ENCODE measurements at places on chromosomes 2 and 18.

GRCh38 chr18:47166294-47166693 is 9.9 kb downstream of the IER3IP1 start:
- DNase-seq, result no peak

GRCh38 chr18:43396266-43396665 is 119.0 kb upstream of the SYT4 start:
- no peak for DNase-seq

DNA sequence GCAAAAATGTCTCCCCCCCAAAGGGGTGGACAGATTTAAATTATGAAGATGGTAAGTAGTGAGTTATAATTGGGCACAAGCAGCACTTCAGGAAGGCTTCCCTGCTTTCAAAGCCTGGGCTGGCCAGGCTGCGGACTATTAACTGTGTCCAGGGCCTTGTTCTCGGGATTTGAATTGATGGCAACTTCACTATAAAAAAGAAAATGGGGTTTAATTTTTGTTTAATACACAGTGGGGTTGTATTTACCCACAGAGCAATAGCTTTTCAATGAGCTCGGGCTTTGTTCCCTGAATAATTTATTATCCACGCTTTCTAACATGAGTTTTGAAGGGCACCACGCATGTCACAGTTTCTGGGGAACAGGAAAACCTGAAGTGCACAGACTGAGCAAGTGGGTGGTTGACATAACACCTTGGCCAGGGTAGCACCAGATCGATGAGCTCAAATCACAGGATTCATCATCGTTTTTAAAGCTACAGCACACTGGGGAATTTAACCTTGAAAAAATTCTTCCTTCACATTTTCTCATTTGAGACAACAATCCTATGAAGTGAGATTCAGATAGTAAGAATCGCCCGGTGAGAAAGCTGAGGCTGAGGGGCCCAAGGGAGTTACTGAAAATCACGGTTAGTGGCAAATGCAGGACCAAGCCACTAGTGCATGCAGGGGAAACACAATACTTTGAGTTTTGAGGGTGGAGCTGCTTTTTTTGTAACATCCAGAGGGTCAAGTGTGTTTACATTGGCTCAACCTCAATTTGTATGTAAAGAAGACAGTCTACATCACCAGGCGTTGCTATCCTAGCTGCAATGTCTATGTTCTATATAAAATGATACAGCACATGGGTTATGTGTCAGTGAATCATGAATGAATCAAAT is 28.9 kb upstream of the LMAN1 start:
- DNase-seq, result no peak

DNA sequence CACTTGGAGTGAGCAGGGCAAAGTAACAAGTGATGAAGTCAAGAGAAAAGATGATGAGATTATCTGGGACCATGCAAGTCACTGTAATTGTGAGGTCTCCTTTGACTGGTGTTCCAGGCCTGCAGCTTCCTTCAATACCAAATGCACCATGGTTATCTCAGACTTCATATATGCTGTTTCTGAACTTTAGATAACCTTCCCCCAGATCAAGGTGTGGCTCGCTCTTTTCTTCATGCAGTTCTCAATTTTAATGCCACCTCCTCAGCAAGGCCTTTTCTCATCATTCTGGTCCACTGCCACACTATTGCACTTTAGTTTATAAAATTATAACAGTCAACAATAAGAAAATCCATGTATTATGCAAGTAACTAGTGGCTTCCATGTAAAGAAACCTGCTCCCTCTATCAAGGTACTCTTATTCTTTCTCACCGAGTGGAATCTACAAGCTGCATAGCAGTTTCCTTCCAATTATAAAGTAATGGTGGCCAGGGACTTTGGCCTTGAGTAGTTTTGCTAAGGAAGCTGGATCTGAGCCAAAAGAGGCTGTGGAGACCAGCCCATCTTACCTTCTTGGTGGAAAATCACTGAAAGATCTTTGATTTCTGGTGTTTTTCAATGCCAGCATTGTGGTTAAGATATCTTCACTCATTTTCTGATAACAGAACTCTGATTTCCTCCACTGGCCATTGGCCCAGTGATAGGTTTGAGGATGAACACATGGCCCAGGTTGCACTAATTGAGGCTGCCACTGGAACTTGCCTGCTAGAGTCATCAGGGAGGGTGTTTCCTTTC is 113.6 kb downstream of the KCNE4 start:
- DNase-seq, result no peak

GRCh38 chr2:59276917-59277316 is 1035.8 kb upstream of the FANCL start:
- no peak for DNase-seq

GRCh38 chr2:142867136-142867535 is 10.3 kb upstream of the KYNU start:
- no peak for DNase-seq

DNA sequence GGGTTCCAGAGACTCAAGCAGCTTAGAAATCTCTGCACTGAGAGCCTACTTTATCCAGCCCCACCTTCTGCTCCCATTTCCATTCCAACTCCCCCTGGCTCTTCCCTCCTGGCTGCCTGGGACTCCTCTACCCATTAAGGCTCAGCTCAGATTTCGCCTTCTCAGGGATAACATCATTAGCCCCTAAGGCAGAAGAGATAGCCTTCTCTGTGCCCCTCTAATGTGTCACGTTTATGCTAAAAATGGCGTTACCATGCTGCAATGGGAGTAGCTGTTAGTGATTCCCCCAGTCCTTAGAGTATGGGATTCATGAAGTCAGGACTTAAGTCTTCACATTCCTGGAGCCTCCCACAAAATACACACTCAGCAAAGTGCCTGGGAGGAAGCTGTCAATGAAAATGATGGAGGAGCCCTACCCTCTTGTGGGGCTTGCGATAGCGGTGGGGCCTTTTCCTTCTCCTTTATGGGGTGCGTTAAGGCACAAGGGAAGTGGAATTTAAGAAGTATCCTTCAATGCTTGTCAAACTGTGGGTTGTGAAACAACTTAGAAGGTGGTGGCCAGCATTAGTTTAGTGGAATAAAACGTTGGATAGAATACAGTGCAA is 144.7 kb upstream of the COPS8 start:
- DNase-seq, result no peak

GRCh38 chr2:120754067-120754960 is 18.6 kb downstream of the GLI2 start:
- no peak for DNase-seq

GRCh38 chr2:130728007-130728454 is 839 bp upstream of the GPR148 start:
- DNase-seq, result no peak

GRCh38 chr2:132448771-132449170 is 32.2 kb downstream of the GPR39 start:
- DNase-seq, result no peak

DNA sequence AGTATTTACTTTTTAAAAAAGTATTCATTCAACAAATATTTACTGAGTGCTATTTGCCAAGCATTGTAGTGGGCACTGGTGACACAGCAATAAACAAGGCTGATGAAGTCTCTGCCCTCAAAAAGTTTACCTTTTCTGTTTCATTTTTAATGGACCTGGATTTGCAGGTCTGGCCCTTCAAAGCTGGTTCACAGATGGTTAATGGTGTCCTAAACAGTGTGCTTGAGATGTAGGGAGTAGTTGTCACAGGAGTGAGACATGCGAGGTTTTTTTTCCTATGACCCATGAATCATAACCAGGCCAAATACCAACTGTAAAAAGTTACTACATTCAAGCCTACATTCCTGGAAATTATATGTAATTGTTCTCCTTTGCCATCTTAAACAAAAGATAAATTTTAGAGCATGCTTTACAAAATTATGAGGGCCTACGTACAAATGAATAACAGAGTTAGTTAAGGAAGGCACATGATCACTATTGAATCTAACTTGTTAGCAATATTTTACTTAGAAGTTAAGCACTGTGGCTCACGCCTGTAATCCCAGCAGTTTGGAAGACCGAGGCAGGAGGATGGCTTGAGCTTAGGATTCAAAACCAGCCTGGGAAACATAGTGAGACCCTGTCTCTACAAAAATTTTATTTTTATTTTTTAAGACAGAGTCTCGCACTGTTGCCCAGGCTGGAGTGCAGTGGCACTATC is 223.9 kb downstream of the MBD5 start:
- DNase-seq, result no peak

- DNase-seq, result no peak
These were observed 139.9 kb upstream of the FSHR start for GRCh38 chr2:49294225-49294624.

DNA sequence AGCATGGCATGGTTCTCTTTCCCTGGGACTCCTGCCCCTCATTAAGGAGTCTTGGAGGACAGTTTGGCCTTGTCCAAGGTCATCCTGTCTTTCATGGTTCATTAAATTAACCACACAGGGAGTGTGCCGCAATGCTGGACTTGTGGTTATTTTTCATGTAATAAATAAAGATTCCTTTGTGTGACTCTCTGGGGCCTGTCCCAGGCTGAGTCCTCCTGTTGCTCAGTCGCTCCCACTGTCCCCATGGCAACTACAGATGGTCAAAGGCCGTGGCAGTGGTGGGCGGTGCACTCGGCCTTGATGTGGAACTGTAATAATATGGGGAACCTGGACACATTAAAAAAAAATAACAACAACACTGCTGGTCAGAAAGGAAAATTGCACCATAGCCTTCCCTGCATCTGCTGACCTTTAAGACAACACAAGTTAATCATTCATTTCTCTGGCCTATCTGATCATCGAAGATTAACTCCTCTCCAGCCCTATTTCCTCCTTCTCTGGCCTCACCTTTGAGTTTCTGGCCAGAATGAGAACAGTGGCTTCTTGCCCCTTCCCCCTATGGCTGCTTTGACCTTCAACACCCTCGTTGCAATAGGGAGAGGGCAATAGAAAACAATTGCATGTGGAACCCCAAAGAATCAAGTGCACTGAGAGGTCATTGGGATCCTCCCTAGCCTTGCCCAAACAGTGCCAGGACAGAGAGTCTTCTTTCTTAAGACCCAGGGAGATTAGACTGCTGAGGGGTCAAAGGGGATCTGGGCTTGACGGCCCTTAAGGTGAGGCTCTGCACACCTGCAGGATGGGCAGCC is 44.7 kb downstream of the PSD4 start:
- no peak for DNase-seq

GRCh38 chr2:120947327-120947726 is 211.7 kb downstream of the GLI2 start:
- DNase-seq, result no peak

- no peak for DNase-seq
These were observed 2.7 kb downstream of the COLEC11 start for GRCh38 chr2:3597567-3597966.

DNA sequence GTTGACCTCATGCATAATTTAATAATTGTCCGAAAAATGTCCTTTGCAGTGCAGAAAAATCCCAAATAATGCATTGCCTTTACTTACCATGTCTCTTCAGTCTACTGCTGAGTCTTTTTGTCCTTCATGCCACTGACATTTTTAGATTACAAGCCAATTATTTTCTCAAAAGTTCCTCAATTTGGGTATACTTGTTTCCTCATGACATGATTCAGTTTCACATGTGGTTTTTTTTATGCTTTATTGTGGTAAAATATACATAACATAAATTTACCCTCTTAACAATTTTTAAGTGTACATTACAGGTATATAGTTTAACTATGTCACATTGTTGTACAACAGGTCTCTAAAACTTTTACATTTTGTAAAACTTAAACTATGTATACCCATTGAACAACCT is 81.0 kb downstream of the EPC2 start:
- DNase-seq, result no peak

DNA sequence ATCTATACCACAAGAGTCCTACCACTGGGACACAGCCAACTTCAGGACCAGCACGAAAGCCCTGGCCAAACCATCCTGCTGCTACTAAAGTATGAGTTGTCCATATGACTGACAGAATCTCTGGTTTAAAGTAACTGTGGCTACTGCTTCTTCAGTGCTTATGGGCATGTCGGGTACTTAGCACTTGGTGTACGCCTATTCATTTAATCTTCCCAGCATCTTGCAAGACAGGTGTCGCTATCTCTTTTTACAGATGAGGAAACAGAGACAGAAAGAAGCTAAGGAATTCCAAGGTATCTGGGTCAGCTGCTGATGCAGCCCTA is 203.4 kb upstream of the ID2 start:
- no peak for DNase-seq

DNA sequence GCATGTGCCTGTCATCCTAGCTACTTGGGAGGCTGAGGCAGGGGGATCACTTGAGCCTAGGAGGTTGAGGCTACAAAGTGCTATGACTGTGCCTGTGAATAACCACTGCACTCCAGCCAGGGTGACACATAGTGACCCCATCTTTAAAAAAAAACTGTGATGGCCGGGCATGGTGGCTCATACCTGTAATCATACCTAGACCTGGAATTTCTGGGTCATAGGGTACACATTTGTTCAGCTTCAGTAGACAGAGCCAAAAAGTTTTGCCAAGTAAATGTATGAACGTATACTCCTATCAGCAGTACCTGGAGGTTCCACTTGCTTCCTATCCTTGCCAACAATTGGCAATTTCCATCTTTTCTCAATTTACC is 6.4 kb upstream of the IGFBP2 start:
- no peak for DNase-seq

DNA sequence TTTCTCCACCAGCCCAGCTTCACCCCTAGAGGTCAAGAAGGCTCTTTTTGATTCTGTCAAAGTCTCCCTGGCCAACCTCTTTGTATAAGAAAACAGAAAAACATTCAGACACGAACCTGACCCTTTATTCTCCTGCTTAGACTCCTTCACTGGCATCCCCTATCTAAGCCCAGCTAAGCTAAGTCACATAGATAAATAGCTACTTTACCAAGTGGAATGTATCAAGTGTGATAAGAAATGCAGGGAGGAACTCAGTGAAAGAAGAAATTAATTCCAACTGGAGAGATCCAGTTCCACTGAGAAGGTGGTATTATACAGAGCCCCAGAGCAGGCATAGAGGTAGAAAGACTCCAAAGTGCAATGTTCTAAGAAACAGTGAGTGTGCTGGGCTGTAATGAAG is 489.5 kb downstream of the TNS1 start:
- DNase-seq, result no peak

DNA sequence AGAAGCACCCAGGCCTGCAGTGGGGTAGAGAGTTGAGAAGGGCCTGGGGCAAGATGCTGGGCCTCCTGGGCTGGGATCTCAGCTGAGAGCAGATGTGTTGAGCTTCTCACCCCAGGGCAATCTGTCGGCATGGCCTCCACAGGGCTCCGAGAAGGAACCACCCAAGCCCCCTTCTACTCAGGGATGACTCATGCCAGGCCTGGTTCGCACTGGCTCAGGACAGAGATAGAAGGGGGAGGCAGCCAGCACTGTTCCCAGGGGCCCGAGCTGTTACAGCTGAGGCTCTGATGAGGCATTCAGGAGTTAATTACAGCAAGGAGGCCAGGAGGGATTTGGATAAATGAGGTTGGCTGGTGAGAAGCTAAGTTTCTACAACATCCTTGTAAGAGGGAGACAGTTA is 62.5 kb downstream of the CENPO start:
- no peak for DNase-seq

GRCh38 chr2:201420442-201421113 is 30.7 kb downstream of the TRAK2 start:
- no peak for DNase-seq

GRCh38 chr2:669323-669722 is 7.9 kb downstream of the TMEM18 start:
- DNase-seq, result no peak

- no peak for DNase-seq
These were observed 59.9 kb upstream of the REG3A start for GRCh38 chr2:79219383-79219988.
